Stimulated activated CD8-positive, alpha-beta memory T cell treated with anti-CD3 and anti-CD28 coated beads, Interleukin-12 subunit alpha, Interleukin-12 subunit beta, amount 100 ng/mL, for 4 hours (primary cell): ENCODE measurements at places on chromosomes 11 and 22.

DNA sequence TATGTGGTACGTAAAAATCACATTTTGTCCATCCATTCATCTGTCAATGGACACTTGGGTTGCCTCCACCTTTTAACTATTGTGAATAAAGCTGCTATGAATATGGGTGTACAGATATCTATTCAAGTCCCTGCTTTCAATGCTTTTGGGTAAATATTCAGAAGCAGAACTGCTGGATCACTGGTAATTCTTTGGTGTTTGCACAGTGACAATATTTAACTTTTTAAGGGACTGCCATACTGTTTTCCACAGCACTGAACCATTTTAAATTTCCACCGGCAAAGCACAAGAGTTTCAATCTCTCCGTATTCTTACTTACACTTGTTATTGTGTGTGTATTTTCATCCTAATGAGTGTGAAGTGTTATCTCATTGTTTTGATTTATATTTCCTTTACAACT is 79.4 kb downstream of the RBFOX2 start:
- no peak for DNase-seq

DNA sequence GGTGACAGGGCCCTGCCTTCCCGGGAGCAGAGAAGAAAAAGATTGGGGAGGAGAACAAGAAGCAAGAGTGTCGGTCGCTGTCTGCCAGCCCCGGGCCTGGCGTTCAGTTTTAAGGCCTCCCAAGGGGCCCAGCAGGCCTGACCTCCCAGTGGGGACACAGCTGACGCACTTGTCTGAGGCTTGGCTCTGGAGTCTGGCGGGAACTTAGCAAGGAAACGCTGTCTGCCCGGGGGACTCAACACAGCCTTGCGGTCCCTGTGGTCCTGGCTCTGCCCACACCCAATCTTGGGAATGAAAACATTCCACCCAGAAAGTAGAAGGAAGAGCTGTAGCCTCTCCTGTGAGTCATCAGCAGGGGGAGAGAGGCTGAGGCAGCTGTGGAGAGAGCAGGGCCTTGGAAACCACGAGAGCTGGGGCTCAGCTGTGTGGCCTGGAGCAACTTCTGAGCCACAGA is 54.4 kb downstream of the TRAF6 start:
- DNase-seq = no peak

- no peak for DNase-seq
These were observed 30.9 kb downstream of the SMIM38 start for GRCh38 chr11:69186316-69187260.

GRCh38 chr11:78451371-78452150 is 33.9 kb upstream of the GAB2 start:
- no peak for DNase-seq

- no peak for DNase-seq
These were observed 1025.9 kb downstream of the NTM start for GRCh38 chr11:132396318-132396717.

DNA sequence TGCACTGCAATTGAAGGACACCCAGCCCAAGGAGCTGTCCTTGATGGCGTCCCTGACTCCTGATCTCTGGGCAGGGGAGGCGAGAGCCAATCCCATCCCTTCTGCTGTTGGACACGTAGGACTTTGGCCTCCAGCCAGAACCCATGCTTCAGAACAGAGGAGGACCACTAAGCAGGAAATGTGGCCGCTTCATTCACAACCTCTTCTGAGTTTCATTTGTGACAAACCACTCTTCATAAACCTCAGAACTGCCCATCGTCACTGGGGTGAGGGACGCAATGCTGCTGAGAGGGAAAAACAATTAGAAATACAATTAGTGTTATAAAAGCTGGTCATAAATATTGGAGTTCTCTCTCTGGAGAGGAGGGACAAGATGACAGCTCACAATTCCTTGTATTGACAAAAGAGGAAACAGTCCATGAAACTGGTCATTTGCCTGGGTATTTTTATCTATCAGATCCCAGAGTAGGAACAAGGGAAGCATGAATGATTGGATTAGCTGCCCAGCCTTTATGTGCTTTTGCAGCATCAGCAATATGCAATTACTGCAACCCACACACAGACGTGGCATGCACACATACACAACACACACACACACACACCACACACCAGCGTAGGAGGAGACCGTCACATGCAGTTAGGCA is 216.5 kb upstream of the CADM1 start:
- DNase-seq = no peak

GRCh38 chr11:45930031-45930794 is 7.8 kb downstream of the LARGE2 start:
- DNase-seq = no peak

DNA sequence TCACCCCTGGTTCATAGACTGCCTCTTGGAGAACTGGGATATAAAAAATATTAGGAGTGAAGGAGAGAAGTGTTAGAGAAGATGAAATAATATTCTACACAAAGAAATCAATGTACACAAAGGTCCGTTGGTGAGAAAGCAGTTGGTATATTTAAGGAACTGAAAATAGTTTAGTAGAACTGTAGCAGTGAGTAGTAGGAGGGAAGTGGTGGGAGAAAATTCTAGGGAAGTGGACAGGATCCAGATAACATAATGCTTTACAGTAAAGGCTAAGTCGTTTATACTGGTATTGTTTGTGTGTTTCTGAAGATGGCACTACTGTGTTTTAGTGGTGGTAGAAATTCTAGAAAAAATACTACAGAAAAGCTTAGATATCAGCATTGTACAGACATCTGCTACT is 120.8 kb upstream of the CHORDC1 start:
- DNase-seq = no peak

- no peak for DNase-seq
These were observed 81.3 kb downstream of the CTNND1 start for GRCh38 chr11:57842873-57843272.

GRCh38 chr11:105953886-105954285 is 68.2 kb downstream of the MSANTD4 start:
- no peak for DNase-seq

- no peak for DNase-seq
These were observed 91.6 kb downstream of the ATXN10 start for GRCh38 chr22:45763236-45763624.

DNA sequence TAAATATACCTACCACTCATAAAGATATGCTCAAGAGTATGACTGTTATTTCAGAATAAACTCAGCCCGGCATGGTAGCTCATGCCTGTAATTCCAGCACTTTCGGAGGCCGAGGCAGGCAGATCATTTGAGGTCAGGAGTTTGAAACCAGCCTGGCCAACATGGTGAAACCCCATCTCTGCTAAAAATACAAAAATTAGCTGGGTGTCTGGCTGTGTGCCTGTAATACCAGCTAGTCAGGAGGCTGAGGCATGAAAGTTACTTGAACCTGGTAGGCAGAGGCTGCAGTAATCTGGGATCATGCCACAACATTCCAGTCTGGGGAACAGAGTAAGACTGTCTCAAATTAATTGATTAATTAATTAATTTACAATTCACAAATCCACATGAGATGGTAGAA is 208.2 kb upstream of the PDGFD start:
- no peak for DNase-seq

DNA sequence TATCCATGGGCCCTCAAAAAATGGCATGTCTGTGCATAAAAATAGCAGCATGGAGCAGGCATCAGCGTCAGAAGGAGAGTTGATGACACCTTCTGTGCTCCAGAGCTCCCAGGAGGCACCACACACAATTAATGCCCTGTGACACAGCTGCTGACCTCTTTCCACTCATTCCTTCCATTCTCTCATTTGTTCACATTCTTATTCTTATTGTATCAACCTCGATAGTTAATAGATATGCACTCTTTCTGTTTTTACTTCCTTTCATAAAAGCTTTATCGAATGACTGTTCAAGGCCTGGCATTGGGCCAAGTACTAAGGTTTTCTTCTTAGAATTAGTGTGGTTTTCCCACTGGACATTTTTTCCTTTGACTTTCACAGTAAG is 266.0 kb upstream of the MTNR1B start:
- DNase-seq = no peak

- DNase-seq = no peak
These were observed 83.7 kb downstream of the SERGEF start for GRCh38 chr11:17929171-17929570.

GRCh38 chr22:46803936-46804335 is 41.5 kb downstream of the TBC1D22A start:
- no peak for DNase-seq

- no peak for DNase-seq
These were observed 80.1 kb upstream of the RTL6 start for GRCh38 chr22:44578110-44578457.

DNA sequence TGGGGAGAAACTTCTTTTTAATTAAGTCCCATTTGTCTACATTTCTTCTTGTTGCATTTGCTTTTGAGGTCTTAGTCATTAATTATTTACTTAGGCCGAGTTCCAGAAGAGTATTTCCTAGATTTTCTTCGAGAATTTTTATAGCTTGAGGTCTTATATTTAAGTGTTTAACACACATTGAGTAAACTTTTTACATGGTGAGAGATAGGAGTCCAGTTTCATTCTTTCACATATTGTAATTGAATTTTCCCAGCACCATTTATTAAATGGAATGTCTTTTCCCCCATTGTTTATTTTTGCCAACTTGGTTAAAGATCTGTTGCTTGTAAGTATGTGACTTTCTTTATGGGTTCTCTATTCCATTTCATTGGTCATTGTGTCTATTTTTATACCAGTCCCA is 1344.0 kb upstream of the RAG2 start:
- DNase-seq = no peak

DNA sequence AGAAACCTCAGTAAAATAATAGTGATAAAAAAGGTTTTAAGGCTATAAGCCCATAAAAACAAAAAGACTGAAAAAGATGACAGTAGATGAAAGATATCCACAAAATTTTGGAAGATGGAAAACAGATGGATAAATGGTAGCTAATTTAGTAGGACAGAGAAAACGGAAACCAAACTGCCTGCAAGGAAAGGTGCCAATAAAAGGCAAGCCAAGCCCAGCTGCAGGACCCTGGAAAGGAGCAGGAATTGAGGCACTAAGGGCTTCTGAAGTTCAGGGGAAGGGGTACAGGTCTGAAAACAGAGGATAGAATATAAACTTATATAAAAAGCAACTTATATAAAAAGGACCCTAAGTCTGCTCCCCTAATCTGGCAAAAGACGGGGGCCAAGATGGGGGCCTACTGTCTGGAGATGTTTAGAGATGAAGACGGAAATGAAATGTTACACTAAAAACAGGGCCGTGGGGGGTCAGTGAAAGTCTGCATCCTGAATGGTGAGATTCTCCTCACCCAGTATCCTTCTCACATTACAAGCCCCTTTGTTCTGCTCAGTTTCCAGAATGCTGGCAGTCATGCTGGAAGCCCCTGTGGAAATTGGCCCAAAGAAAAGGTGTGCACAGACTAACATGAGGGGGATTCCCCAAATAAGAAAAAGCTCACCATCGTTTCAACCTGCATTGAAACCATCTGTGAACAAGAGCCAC is 269.3 kb upstream of the PITPNB start:
- no peak for DNase-seq

DNA sequence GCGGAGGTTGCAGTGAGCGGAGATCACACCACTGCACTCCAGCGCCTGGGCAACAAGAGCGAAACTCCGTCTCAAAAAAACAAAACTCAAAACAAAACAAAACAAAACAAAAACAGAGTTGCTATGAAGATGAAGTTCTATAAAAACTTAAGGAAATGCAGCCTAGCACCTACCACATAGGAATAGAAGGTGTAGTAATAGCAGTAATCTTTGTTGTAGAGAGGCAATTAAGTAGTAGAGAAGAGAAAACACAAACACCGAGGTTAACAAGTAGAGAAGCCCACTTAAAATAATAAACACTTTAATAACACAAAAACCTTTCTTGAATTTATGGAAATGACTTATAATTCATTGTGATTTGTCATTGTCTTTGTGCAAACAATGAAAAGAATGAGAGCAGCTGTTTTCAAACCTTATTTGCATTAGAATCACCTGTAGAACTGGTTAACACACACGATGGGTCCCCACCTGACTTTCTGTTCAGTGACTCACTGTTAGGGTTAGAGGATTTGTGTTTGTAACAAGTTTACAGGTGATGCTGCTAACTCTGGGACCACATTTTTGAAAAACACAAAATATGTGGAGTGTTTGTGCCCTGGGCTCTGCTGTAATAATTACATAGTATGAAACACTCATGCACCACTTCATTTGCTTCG is 43.1 kb downstream of the TYR start:
- DNase-seq = no peak

GRCh38 chr11:88206751-88207150 is 31.5 kb upstream of the RAB38 start:
- DNase-seq = no peak

DNA sequence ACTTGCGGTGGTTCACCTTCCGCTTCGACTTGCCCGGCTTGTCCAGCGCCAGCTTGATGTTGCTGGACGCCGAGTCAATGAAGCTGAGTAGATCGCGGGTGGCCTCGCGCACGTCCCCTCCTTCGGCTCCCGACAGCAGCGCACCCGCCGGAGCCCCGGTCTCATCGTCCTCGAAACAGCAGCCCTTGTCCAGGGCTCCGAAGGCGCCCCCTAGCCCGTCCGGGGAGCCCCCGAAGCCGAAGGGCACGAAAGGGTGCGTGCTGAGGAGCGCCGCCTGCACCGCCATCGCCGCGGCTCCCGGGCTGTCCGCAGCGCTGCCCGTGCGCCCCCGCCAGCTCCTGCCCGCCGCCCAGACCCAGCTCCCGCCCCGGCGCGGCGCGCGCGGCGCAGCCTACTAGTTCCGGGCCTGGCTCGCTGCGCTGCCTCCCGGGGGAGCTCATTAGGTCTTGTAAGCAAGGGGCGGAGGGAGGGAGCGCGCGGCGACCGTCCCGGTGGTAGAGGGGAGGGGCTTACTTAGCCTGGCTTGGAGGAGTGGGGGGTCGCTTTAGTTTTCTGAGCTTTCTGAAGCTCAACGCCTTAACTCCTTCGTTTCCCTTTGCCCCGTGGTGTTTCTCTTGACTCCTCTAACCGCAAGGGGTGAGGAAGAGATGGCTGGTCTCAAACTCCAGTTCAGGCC is at the start of gene FAM181B:
Gene FAM181B (minus strand): TSS at position 421 of the 676 bp plus-strand sequence. CDS start 135 bp downstream, at position 286.
- no peak for DNase-seq

DNA sequence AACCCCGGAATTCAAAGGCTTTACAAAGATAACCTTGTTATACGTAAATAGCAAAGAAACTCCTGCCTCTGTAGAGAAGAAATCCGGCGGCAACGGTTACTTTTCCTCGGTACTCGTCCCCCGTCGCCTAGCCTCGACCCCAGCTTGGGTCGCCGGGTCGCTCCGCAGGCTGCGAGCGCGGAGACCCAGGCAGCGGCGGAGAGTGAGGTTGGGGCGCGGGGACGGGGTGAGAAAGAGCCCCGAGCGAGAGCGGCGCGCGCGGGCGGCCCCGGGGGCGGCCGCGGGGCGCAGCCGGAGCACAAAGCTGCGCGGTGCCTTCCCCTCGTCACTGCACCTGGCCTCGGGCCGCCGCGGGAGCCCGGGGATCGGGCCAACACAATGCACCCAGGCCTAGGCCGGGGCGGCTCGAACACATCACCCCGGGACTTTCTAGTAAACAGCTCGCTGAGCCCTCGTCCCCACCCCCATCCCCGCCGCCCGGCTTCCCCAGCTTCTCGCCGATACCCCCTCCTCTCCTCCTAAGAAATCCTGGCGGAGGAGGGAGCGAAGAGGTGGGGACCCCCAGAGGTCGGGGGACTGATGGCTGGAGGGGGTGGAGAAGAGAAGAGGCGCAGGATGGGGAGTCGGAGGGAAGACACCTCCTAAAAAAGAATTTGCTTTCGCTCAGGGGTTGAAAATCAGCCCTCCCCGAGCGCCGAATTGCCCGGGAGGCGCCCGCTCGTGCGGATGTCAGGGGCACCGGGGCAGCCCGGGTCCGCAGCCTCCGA is 845 bp downstream of the MPPED2 start:
- DNase-seq = no peak

GRCh38 chr11:17506314-17506713 is 29.7 kb upstream of the ABCC8 start:
- DNase-seq = no peak

GRCh38 chr22:22408731-22409696 is 99.5 kb downstream of the ZNF280B start:
- DNase-seq = no peak

GRCh38 chr11:79196950-79197349 is 243.9 kb downstream of the TENM4 start:
- DNase-seq = no peak
